ENCODE measurements at places on chromosomes 4 and X.
A peak's percentile ranks its signal among the peaks of the same experiment; 100 is the strongest.

- no peak for DNase-seq
Measured at GRCh38 chr4:174749091-174749490, 80.0 kb downstream of the GLRA3 start.

DNA sequence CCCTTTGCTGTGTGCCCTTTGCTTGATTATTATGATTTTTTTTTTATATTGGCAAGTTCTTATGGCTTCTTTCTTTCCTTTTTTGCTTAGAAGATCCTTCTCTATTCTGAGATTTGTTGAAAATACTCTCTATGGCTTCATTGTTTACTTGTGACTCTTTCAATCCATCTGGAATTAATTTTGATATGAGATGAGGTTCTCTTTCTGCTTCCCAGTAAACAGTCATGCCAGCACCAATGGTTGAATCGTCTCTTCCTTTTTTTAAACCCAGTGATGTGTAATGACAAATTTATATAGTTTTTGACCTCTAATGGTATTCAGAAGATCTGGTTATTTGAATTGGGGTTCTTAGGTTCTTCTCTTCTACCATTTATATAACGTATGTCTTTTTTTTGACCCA, 121.8 kb downstream of the ARHGAP10 start:
- DNase-seq = no peak

- DNase-seq = peak; percentile 29
Measured at GRCh38 chr4:105088110-105088879, 58.4 kb upstream of the TET2 start.

- no peak for DNase-seq
Measured at GRCh38 chr4:84110040-84110439, 389.1 kb downstream of the NKX6-1 start.

DNA sequence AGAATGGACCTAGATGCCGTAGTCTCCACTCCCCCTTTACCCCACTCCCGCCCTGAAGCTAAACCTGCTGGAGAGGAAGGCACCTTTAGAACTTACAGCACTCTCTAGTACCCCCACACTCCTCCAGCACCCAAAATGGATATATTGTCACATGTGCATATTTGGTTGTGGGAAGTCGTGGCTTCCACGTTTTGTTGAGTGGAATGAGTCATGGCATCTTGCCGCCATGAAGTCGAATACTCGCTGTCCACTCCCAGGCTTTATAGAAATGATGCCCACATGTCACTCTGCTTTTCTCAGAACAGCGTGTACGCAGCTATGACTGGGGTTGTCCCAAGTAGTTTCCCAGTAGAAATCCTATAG, 545 bp downstream of the ABCE1 start:
- no peak for DNase-seq

- no peak for DNase-seq
Measured at GRCh38 chr4:93127489-93127888, 701.1 kb upstream of the ATOH1 start.

GRCh38 chr4:76568262-76568661, 133.2 kb downstream of the SHROOM3 start:
- no peak for DNase-seq

DNA sequence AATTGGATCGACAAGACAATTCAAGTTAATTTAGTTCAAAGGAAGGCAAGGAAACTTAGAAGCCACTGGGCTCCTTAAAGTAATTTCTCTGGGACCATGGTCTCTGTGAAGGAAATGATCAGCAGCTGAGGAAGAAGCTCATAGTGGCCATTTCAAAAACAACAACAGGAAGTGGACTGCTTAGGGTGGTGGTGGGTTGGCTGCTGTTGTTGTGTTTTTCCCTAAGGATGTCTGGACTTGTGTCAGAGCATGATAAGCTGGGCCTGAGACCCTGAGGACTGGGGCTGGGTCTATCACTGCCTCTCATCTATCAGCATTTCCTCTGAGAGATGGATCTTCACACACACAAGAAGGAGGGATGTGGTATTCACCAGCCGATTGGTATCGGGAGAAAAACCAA, 18.3 kb downstream of the KDR start:
- no peak for DNase-seq

GRCh38 chr4:186948361-186949242, 224.9 kb upstream of the FAT1 start:
- DNase-seq = no peak

DNA sequence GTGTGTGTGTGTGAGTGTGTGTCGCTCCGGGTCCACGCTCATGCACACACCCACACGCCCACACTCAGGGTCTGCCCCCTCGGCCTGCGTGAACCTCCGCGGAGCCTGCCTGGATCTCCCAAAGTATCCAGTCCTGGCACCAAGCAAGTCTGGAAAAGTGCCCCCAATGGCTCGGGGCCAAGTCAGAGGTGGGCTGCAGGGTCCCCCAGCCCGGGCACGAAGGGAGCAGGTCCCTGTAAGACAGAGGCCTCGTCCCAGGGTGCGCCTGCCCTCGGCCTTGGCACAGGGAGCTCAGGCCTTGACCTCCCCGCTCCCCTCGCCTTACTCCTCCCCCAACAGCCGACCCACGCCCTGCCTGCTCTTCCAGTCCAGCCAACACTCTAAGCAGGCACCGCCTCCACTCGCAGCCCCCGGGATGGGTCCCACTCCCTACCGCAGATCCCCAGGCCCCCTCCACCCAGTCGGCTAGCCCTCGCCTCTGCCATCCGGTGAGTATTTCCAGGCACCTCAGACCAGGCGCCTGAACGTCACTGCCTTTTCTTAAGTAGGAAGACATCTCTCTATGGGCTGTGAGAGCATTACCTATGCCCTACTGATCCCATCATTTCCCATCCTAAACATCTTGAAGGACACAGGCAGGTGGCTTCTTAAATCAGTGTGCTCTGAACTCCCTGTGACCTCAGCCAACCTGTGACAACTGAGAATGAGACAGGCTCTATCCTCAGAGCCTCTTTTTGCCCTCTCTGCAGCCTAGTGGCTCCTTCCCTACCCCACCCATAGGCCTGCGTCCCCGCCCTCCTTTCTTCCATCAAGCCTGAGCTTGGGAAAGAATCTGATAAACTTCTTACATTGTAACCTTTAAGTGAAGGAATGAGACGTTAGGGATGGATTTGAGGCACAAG, 704 bp downstream of the FAM114A1 start:
- DNase-seq = no peak

GRCh38 chr4:119040694-119041185, 94.9 kb upstream of the MYOZ2 start:
- no peak for DNase-seq

- DNase-seq = no peak
Measured at GRCh38 chr4:81827577-81828202, 356.0 kb upstream of the RASGEF1B start.

- DNase-seq = no peak
Measured at GRCh38 chrX:51047950-51048349, 137.4 kb downstream of the BMP15 start.

GRCh38 chrX:31132821-31133241, 61.0 kb upstream of the FTHL17 start:
- DNase-seq = no peak

DNA sequence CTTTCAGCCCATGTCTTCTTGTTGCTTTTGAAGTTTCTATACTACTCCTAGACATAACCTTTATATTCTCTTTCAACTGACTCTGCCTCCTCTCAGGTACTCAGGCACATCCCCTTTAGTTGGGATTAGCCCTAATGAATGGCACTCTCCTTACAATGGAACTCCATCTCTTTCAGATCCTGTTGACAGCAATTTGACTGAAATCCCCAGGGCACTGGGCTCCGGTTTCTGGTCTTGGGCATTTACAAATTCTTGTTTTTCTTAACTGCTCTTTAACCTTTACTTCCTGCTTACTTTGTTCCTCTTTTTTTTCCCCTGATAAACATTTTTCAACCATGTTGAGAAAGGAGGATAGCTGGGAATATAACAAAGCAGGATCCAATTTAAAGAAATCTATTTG, 68.9 kb downstream of the ENOX2 start:
- no peak for DNase-seq

DNA sequence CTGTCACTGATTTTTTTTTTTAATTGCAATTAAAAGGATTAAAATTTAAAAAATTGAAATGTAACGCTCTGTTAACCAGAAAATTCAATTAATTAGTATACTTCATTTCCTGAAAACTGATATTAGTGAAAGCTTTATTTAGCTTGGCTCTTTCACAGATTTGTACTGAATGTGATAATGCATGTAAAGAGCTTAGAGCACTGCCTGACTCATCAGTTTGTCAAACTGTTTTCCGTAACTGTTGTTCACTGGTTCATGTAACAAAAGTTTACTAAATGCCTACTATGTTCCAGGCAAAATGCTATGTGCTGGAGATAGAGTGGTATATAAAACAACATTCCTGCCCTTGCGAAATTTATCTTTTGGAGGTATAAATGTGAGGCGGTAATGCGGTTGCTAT, 471.7 kb downstream of the SH2D1A start:
- DNase-seq = no peak

DNA sequence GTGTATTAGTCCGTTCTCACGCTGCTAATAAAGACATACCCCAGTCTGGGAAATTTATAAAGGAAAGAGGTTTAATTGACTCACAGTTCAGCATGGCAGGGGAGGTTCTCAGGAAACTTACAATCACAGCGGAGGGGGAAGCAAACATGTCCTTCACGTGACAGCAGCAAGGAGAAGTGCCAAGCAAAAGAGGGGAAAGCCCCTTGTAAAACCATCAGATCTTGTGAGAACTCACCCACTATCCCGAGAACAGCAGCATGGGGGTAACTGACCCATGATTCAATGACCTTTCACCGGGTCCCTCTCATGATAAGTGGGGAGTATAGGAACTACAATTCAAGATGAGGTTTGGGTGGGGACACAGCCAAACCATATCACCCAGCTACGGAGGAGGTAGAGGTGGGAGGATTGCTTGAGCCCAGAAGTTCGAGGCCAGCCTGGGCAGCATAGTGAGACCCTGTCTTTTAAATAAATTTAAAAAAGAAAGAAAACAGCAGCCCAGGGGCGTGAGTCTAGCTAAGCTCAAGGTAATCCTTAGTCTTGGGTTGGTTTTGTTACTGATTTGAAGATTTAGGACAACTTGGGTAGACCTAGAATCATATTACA, 46.4 kb upstream of the TMEM131L start:
- no peak for DNase-seq

DNA sequence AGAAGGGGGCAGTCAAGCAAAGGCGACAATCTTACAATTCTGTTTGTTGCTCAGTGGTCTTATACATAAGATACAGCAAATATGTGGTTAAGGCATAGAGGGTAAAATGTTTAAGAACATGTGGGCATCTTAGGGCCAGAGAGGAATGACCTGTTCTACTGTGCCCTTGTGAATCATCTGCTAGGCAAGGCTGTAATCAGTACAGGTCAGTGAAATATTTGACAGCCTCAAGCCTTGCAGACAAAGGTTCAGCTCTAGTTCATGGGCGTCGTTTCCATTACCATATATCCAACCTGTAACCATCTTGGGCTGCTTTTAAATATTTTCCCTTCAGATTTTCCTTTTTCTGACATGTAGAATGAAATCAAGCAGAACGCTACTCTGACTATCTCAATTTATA, 37.3 kb downstream of the AGA start:
- no peak for DNase-seq

DNA sequence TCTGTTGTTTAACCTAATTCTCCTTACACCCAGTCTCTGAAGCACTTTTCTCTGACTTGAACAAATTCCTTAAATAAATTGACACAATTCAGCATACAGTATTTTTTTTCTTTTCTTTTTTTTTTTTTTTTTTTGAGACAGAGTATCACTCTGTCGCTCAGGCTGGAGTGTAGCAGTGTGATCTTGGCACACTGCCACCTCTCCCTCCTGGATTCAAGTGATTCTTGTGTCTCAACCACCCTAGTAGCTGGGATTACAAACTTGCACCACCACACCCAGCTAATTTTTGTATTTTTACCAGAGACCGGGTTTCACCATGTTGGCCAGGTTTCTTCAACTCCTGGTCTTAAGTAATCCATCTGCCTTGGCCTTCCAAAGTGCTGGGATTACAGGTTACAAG, 1498.1 kb upstream of the PCDH10 start:
- no peak for DNase-seq

GRCh38 chr4:108159845-108160244, 8.9 kb downstream of the LEF1 start:
- DNase-seq = no peak

- DNase-seq = no peak
Measured at GRCh38 chr4:74012130-74012529, 13.7 kb upstream of the CXCL5 start.

DNA sequence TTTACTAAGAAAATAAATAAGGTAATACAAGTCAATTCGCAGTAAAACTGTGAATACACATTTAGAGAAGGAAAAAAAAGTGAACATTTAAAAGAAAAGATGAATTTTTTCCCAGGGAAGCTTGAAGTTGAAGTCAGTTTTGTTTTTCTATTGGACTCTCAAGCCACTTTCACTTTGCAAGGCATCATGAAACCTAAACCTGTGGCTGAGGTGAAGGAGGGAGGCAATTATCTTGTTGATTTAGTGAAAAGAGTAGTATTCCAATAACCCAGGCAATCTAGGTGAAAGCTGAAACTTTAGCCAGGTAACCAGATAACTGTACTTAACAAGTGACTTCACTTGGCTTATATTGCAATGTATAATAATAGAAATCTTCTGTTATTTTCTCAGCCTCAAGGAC, 138.6 kb downstream of the HDX start:
- no peak for DNase-seq

DNA sequence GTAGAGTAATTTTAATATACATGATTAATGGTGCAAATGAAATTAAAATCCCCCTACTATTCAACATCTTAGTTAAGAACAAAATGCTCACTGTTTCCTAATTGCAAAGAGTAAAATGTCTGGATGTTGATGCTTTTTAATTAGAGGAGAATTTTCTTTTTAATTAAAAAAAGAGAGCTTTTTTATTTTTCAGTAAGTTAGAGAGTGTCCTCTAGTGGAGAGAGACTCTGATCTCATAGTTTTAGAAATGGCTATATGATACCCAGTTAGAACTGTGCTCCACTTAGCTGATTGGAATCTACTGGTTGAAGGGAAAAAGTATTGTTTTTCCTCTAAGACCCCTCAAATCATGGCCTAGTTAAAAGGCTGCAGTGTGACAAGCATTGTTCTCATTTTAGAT, 312.0 kb upstream of the MAGEB2 start:
- no peak for DNase-seq

GRCh38 chr4:124290678-124291077, 421.9 kb downstream of the ANKRD50 start:
- no peak for DNase-seq

DNA sequence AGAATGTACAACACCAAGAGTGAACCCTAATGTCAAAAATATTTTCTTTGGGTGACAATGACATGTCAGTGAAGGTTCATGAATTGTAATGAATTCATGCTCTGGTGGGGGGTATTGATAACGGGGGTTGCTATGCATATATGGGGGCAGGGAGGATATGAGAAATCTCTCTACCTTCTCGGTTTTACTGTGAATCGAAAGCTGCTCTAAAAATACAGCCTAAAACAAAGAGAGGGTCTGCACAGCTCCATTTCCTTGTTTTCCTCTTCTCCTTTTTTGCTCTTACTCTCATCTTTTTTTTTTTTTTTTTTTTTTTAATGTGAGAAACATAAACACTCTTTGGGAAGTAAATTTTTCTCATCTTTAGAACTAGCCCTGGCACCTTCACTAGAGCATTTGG, 85.8 kb downstream of the DCTD start:
- DNase-seq = no peak

GRCh38 chr4:1504595-1505500, 98.6 kb upstream of the NKX1-1 start:
- no peak for DNase-seq

- no peak for DNase-seq
Measured at GRCh38 chrX:17413228-17413627, 38.2 kb downstream of the NHS start.

- DNase-seq = no peak
Measured at GRCh38 chr4:79757600-79757999, 315.4 kb downstream of the ANTXR2 start.
